GM10248 (cell line): ENCODE measurements at places on chromosomes 7 and 10.

DNA sequence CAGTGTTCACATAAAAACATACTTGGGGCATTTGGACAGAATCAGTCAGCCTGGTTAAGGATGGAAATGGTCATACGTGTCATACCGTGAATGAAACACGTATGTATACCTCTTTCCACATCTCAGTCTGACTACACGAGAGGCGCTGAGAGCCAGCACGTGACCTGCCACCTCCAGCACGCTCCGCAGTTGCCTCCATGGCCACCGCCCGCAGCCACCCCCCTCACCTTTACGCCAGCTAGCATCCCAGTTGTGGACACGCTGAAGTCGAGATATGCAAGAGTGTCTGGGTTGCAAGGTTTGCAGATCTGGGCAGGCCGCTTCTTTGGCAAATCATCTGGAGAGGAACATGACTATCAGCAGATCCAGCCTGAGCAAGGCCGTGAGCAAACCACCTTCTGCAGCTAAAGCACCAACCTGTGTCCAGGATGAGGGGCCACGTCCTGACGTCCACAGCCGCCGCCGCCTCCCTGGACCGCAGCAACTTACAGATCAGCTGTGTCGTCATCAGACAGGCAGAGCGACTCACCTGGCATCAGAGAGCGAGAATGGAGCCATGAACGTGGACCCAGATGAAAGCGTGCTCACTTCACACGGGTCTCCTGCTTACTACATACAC is 209.4 kb downstream of the ZMYND11 start:
- DNase-seq = no peak

DNA sequence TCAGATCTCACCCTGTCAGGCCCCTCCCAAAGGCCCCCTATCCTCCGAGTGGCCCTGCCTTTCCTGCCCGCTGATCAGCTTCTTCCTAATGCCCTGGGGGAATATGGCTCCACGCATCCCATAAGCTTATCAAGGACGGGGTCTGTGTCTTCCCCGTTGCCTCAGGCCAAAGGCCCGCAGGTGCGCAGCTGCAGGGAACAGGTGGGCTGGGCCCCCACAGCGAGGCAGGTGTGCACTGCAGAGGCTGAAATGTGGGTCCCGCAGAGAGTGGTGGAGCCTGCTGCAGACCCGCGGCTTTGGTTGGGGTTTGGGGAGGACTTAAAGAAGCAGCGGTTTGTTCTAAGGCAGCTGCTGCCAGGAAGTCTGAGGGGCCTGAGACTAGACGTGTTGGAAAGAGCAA is 220.8 kb upstream of the TCERG1L start:
- DNase-seq = no peak

GRCh38 chr10:34299105-34299611 is 515.9 kb downstream of the PARD3 start:
- DNase-seq = no peak

- DNase-seq = no peak
Measured at GRCh38 chr7:74718336-74718735, 55.5 kb upstream of the NCF1 start.

- peak; percentile 73 for DNase-seq
Measured at GRCh38 chr10:72272689-72273409, 875 bp upstream of the DDIT4 start.

- peak; percentile 17 for DNase-seq
Measured at GRCh38 chr7:107659666-107660065, 962 bp upstream of the SLC26A4 start.

DNA sequence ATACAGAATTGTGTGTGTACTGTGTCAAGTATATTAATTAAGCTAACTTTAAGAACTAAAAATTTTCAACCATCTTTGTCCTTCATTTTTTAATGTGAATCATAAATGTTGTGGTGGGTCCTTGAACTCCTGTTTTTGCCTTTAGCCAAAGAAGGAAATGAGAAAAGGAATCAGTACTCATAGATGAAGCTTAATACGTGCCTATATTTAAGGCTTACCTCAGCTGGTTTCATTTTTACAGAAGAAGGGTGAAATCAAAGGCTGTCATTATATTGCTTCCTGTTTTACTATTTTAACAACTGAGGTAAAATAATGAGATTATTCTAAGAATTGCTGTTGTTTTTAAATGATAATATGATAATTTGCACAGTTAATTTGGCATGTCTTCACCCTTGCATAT is 6.3 kb upstream of the SNX13 start:
- DNase-seq = peak; percentile 31

DNA sequence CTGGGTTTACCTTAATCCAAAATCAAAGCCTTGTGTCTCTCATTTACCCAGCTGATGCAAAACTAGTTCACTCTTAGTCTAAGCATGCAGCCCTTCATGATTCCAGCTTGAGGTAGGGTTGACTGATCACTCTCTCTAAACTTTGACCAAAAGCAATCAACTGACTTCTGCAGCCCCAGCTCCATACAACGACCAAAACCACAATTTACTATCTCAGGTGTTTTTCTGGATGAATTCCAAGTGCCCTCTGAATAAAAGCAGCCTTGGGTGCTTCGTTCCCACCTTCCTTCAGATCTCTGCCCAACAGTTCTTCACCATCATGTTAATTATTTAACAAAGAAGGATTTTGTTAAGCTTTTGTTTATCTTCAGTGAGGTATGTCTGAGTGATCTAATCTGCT is 62.6 kb downstream of the CCDC6 start:
- no peak for DNase-seq

GRCh38 chr7:74317146-74317782 is 28.1 kb downstream of the CLIP2 start:
- no peak for DNase-seq

DNA sequence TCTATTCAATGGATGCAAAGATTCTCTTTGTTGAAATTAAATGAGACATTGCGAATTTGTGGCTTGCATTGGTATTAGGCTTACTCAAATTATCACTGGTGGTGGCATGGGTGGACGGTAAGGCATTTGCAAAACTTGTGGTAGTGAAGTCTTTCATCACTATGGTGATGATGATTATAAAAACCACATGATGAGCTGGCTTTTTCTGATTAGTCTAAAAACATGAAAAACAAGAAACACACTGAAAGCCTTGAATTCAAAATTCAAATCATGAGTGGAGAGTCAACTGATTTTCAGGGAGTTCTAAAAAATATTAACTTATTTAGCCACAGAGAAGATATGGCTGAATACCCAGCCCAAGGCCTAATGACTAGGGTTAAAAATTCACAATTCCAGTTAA is 99.8 kb upstream of the HGF start:
- DNase-seq = no peak

- no peak for DNase-seq
Measured at GRCh38 chr7:2924866-2925840, 81.0 kb upstream of the GNA12 start.

GRCh38 chr7:44264221-44264931 is 61.0 kb downstream of the CAMK2B start:
- DNase-seq = no peak

- no peak for DNase-seq
Measured at GRCh38 chr7:90474284-90475210, 5.1 kb downstream of the PTTG1IP2 start.

DNA sequence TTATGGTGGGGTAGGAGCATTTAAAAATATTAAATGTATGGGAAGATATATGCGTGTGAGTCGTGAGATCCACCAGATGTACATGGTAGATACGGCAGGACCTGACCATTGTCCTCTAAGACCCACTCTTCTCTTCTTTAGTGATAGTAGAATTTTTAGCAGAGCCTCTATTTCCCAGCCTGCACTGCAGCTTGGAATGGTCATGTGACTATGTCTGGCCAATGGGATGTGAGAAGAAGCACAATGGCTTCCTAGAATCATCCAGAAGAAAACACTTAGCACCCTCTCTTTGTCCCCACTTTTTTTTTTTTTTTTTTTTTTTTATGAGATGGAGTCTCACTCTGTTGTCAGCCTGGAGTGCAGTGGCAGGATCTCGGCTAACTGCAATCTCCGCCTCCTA is 86.6 kb upstream of the CYTH3 start:
- DNase-seq = no peak

DNA sequence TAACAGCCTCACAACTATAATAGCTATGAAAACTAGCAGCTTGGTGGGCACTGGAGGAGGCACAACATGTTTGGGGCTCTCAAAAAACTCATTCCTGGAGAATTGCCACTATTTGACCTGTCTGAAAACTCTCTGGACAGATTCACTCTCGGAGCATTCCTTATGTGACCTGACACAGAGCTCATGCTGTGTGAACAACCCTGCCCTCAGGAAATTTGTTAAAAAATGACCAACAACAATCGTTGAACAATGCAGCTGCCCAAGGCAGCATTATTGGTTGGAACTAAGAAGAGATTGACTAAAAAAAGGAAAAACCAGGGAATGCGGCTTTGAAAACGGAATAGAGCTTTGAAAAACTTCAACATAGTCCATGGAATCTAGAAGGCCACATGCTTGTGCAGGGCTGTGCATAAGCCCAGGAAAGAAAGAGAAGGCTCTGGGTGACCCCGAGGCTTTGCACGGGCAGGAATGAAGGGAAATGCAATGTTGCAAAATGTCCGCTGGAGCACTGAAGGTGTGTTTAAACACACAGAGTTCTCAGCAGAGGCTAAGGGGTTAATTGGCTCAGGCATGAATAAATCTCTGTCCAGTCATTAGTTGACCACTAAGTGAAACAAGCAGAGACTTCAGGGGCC is 52.8 kb downstream of the NAMPT start:
- DNase-seq = no peak

- DNase-seq = no peak
Measured at GRCh38 chr7:17674166-17674942, 265.9 kb downstream of the SNX13 start.

- no peak for DNase-seq
Measured at GRCh38 chr7:110387689-110388088, 703.2 kb upstream of the LRRN3 start.

GRCh38 chr7:105149827-105150226 is 135.8 kb downstream of the KMT2E start:
- DNase-seq = no peak

DNA sequence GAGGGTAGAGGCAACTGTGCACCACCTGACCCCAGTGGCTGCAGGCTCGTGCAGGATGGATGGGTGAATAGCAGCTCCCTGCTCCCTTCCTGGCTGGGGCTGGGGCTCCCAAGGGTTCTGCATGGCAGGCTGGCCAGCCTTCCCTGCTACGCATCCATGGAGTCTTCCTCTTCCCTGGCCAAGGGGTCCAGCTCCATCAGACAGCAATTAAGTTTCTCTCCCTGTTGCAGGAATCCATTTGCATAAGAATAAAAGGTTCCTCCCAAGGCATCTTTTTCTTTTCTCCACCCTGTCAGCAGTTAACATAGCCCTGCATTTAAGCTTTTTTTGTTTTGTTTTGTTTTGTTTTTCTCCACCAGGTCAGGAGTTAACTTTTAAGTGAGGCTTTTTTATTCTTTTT is 10.0 kb upstream of the CPA2 start:
- no peak for DNase-seq

GRCh38 chr10:30184397-30185033 is 125.1 kb upstream of the JCAD start:
- DNase-seq = no peak

- no peak for DNase-seq
Measured at GRCh38 chr10:12484002-12484918, 134.9 kb downstream of the CAMK1D start.

GRCh38 chr10:48632166-48632565 is 27.3 kb upstream of the ARHGAP22 start:
- no peak for DNase-seq

DNA sequence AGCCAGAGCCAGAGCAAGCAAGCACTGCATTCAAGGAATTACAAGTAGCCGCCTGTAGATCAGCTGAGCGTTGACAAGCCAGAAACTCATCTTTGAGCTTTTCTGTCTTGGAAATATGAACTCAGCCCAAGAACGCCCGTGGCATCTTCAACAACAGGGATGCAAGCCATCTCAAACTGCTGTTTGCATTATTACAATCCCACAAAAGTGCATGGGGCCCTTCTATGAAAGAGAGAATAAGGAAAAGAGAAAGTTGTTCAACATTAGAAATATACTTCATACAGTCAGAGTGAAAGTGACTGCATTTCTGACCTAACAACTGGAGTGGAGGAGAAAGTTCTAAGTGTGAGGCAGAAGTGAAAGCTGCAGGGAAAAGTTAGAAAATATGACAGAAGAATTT is 6.5 kb downstream of the SGCE start:
- no peak for DNase-seq

- DNase-seq = no peak
Measured at GRCh38 chr7:13991791-13992595, 2.5 kb upstream of the ETV1 start.

DNA sequence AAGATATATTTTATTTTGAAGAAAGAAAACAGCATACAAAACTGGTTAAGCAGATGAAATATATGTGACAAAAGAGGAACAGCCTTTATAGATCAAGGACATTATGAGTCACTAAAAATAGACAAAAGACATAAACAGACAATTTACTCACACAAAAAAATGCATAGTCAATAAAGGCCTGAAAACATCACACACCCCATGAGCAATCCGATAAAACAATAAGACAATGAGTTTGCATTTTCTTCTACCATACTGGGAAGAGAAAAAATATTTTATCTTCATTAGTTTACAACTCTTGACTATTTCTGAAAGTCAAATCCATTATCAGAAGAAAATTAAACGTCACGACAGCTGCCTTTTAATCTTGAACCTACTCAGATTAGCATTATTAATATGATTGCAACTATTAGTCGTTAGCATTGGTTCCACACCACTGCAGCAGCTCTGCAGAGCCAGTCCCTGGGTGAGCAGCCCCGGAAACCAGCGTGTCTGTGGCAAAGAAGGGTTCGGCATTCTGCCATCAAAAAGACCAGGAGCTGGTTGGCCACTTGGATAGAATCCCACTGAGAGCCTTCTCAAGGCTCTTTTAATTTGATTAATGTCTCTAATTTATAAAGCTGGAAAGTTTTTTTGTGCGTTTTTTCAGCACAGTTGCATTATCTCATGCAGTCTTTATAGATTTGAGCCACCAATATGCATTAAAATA is 305.4 kb upstream of the SHH start:
- no peak for DNase-seq

DNA sequence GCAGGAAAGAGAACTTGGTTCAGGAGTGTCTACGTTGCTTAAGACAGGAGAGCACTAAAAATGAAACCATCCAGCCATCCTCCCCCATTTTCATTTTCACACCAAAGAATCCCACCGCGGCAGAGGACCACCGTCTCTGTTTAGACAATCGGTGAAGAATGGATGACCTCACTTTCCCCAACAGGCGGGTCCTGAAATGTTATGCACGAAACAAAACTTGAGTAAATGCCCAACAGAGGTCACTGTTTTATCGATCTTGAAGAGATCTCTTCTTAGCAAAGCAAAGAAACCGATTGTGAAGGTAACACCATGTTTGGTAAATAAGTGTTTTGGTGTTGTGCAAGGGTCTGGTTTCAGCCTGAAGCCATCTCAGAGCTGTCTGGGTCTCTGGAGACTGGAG is 1.4 kb upstream of the IL6 start:
- DNase-seq = peak; percentile 52

- no peak for DNase-seq
Measured at GRCh38 chr7:46879783-46880182, 702.1 kb downstream of the TNS3 start.

DNA sequence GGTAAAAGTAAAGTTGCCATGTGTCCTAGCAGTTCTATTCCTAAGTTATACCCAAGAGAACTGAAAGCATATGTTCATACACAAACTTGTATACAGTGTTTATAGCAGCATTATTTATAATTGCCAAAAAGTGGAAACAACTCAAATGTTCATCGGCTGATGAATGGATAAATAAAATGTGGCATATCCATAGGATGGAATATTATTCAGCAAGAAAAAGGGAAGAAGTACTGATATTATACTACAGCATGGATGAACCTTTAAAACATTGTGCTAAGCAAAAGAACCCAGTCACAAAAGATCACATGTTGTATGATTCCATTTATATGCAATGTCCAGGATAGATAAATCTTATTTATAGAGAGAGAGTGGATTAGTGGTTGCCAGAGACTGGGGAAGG is 68.9 kb downstream of the NRF1 start:
- DNase-seq = no peak
